ENCODE measurements at places on chromosomes 13 and 19.
A peak's percentile ranks its signal among the peaks of the same experiment; 100 is the strongest.

- DNase-seq = no peak
Measured at GRCh38 chr13:41398494-41399170, 58.7 kb upstream of the RGCC start.

DNA sequence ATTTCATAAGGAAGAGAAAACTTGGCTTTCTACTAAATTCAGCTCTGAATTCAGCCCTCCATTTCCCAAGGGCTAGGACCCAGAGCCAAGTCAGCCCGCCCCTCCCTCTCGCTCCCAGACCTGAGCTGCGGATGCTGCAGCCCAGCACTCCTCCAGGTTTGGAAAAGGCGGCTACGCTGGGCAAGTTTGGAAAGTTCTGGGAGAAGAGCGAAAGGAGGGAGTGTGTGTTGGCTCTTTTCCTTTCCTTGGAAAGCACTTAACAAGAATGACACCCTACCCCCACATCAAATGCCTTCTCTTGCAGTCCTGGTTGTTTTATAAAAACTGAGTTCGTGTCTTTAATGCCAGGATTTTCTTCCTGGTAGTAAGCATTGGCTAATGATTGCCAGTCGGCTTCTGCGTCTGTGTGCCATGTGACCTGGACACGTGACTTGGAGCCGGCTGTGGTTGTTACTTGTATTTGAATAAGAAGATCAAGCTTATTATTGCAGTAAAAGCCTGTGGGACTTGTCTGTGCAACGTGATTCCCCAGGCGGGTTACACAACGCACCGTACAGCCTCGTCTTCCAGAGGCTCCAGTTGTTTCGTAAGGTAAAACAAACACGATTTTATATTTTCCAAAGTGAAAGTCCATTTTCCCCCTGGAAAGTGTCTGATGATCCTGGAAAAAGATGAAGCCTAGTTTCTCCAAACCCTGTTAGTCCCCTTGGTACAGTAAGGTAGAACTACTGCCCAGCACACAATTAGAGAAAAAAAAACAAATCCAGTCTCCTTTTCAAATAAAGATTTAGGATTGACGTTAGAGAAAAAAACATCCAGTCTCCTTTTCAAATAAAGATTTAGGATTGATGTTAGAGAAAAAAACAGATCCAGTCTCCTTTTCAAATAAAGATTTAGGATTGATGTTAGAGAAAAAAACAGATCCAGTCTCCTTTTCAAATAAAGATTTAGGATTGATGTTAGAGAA is 26.8 kb upstream of the UBE2L5 start:
- peak; percentile 33 for DNase-seq

- DNase-seq = no peak
Measured at GRCh38 chr13:21973437-21974125, 302.7 kb downstream of the FGF9 start.

DNA sequence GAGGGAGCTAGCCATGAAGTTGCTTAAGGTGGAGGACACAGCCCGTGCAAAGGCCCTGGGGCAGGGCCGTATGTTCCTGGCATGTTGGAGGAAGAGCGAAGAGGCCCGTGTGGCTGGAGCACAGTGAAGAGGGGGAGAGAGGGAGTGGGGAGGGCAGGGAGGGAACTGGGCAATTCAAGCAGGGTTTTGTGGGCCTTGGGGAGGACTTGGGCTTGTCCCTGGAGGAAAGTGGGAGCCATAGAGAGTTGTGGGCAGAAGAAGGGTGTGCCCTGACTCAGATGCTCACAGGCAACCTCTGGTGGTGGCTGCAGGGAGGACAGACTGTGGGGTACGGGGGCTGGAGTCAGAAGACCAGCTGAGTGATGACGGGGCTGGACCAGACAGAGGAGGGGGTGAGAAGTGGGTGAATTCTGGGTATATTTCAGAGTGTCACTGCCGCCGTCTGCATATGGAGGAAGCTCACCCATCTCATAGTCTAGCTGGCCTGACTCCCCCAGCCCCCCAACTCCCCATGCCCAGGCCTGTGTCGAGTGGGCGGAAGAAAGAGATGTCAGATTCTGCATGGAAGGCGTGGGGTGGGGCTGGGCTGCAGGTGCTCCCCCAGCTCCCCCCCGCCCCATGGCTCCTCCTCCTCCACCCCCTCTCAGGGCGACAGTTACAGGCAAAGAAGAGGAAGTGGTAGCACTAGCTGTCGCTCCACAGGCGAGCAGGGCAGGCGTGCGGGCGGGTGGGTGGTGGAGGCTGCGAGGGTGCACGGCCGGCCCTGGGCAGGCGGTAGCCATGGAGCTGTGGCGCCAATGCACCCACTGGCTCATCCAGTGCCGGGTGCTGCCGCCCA is at the start of gene VAV1:
TSS of gene VAV1 (plus strand) at position 681 of the 838 bp plus-strand sequence. CDS start at position 781, 100 bp downstream.
- DNase-seq = no peak

GRCh38 chr13:51313619-51314018 is 25.9 kb upstream of the SERPINE3 start:
- no peak for DNase-seq

GRCh38 chr19:18452386-18452785 is 14.5 kb upstream of the ISYNA1 start:
- DNase-seq = no peak

GRCh38 chr13:105956921-105957320 is 578.5 kb downstream of the EFNB2 start:
- DNase-seq = no peak

GRCh38 chr19:49534632-49535385 is 7.0 kb downstream of the RCN3 start:
- no peak for DNase-seq

DNA sequence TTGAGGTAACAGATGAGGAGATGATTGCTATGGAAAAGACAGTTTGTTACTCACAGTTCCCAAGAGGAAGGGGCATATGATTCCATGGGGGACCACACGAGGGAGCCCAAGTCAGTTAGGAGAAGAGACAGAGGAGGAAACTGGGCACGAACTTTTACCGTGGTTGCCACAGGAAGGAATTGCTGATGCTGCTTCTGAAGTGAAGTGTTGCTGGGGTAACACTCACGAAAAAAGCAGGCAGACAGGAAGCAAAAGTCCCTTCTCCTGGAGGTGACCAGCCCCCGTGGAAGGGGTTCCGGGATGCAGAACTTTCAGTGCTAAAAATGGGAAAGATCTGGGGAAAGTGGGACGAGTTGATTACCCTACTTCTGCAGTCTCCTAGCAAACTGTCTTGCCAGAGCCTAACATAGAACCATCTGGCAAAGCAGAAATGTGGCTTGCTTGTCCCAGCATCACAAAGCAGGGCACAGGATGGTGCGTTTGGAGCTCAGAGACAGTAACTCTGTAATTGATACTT is 35.4 kb upstream of the MAP3K10 start:
- DNase-seq = peak; percentile 45

DNA sequence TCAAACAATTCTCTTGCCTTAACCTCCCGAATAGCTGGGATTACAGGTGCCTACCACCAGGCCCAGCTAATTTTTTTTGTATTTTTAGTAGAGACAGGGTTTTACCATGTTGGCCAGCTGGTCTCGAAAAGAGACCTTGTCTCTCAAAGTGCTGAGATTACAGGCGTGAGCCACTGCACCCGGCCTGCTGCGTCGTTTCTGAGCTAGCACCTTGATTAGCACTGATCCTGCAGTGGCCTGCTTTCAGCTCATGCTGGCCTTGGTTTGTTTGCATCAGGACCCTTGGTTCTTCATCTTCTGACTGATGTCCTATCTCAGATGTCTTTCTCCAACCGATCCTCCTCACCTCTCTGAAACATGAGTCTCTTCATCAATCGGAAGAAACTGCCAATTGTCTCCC is 4.9 kb upstream of the TFDP1 start:
- DNase-seq = no peak
